ENCODE measurements at places on chromosomes 16 and 17.
A peak's percentile ranks its signal among the peaks of the same experiment; 100 is the strongest.

DNA sequence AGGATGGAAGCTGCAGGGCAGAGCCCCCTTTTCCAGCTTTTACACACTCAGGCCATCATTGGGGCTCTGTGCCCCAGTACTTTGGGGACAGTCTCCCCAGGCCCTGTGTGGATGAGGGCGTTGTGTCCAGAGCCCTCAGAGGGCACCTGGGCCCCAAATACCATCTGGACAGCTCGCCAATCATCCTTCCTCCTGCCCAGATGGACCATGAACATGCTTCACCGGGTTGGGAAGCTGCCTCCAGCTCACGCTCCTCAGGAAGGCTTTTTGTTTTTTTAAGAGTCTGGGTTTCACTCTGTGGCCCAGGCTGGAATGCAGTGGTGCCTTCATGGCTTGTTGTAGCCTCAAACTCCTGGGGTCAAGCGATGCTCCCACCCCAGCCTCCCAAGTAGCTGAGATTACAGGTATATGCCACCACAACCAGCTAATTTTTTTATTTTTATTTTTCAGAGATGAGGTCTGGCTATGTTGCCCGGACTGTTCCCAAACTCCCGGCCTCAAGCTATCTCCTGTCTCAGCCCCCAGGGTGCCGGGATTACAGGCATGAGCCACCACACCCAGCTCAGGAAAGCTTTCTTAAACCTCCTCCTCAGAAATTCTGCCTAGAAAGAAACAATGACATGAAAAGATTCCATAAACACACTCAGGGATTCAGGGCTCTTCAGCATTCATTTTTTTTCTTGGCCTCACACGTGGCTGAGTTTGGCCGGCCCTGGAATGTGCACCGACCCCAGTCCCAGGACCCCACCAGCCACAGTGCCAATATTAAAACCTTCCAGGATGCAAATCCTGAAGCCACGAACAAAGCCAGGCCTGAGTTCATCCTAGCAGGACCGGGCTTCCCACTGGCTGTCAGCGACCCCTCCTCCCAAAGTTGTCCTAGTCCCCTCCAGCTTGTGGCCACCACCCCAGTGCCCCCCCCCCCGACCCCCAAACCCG is 27.4 kb upstream of the ZNF423 start:
- DNase-seq = no peak

GRCh38 chr16:89046491-89046890 is 47.2 kb upstream of the ACSF3 start:
- no peak for DNase-seq

GRCh38 chr16:80627108-80627507 is 86.3 kb downstream of the DYNLRB2 start:
- DNase-seq = no peak

DNA sequence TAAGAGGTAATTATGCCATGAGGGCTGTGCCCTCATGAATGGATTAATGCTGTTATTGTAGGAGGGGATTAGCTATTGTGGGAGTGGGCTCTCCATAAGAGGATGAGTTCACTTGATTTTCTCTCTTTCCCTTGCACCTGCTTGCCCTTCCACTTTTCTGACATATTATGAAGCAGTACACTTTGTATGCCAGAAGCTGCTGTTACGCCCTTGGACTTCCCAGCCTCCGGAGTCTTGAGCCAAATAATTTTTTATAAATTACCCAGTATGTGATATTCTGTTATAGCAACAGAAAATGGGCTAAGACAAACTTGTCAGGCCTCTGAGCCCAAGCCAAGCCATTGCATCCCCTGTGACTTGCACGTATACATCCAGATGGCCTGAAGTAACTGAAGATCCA is 38.4 kb downstream of the PSMD12 start:
- no peak for DNase-seq

DNA sequence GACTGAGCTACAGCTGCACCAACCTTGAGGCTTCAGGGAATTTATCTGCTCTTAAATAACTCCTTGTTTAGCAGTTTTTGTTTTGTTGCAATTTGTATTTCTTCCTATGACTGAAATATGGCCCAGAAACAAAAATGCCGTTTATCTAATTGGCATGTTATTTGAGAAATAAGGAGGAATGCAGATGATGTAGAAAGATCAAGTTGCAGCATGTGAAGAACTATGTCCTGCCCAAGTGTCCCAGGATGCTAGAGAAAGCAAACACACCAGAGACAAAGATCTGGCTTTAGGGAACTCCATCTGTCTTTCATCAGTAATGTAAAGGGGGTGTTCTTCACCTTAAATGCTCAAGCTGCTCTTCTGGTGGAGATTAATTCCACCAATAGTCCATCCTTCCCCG is 29.7 kb downstream of the USP31 start:
- no peak for DNase-seq

GRCh38 chr17:73801455-73802100 is 157.3 kb upstream of the SDK2 start:
- DNase-seq = peak; percentile 41

DNA sequence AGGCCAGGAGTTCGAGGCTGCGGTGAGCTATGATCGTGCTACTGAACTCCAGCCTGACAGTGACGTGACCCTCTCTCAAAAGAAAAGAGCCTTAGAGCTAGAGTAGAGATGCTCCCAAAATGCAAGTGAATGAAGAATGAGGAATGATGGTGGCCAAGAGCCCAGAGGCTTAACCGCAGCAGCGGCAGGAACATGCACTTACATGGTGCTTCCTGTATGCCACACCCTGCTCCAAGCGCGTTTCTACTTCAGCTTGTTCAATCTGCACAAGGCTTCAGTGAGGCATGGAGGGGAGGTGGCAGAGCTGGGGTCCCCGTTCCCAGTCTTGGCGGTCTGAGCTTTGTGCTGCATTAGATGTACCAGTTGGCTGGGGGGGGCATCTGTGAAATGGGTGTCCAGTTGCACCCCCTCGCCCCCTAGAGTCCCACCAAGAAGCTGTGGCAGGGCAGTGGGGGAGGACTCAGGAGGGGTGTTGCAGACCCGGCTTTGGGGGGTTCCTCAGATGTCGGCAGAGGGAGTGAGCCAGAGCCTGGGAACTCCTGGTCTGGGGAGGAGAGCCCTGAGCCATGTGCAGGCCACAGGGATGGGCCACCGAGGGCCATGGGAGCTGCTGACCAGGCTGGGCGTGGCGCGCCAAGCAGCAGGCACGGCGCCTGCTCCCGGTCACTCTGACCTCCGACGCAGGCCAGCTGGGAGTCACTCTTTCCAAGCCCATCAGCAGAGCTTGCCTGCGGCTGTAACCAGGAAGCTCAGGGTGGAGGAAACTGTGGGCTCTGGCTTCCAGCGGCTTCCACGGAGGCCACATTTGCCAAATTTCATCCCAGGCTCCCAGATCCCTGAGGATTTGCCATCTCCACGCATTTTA is 260.1 kb downstream of the PARN start:
- no peak for DNase-seq

GRCh38 chr17:57001541-57001940 is 23.6 kb downstream of the SCPEP1 start:
- DNase-seq = no peak

- no peak for DNase-seq
Observed at GRCh38 chr16:88055356-88055755, 104.1 kb downstream of the BANP start.

GRCh38 chr17:55301521-55302406 is 37.0 kb downstream of the HLF start:
- no peak for DNase-seq

DNA sequence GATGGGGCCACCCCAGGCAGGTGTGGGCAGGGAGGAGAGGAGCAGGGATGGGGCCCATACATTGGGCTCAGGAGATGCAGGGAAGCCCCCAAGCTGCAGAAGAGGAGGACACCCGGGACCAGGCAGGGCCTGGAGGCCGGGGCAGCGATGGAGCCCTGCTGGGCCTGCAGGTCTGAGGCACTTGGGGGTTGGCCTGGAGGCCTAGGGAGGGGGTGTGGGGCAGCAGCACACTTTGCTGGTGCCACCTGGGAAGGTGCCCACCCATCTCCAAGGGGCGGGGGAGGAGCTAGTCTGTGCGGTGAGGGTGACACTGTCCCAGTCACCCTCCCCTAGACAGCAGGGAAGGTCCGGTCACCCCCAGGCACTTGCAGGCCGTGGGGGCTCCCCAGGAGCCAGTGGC is 6.4 kb upstream of the CCDC57 start:
- no peak for DNase-seq

GRCh38 chr16:48203974-48204824 is 39.9 kb upstream of the LONP2 start:
- no peak for DNase-seq

GRCh38 chr17:64277831-64278562 is 14.9 kb upstream of the TEX2 start:
- DNase-seq = no peak

DNA sequence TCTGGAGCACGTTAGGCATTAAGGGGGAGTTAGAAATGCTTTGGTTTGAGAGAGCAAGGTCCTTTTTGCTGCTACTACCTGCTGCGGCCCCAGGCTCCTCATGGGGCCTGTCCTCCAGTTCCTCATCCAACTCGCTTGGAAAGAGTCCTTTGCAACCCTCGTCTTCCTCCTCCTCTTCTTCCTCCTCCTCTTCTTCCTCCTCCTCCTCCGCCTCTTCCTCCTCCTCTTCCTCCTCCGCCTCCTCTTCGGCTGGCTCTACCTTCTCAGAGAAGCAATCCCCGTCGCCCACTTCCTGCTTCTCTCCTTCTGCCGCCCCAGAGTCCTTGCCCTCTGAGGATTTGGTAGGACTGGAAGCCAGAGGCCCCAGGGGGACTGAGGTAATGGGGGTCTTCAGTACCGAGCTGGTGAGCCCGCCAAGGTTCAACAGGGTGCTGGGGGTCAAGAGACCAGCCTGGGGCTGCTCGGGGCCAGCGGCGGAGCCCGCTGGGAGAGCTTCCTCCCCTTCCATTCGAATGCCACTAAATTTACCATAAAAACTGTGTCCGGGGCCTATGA is 89.3 kb downstream of the ZFHX3 start:
- no peak for DNase-seq

GRCh38 chr17:17725752-17726457 is 44.6 kb downstream of the RAI1 start:
- DNase-seq = no peak

GRCh38 chr17:30954046-30954830 is 16.6 kb upstream of the RNF135 start:
- DNase-seq = no peak

DNA sequence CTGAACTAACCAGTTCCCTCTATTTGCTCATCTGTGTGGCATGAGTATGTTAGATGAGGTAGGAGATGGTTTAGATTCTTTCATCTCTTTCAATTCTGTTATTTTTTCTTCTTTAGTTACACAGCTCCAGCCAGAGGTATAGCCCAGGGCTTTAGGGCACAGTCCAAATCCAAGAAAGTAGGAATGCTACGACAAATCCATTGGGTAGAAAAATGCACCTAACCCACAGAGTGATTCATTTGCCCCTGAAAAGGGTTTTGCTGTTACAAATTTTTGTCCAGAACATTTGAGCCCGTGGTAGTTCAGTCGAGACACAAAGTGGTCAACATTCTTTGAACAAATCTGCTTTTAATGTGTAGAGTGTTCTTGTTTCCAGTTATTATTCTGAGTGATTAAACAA is 250.7 kb downstream of the HS3ST3A1 start:
- no peak for DNase-seq

GRCh38 chr16:69589434-69590269 is 23.9 kb downstream of the NFAT5 start:
- DNase-seq = no peak

GRCh38 chr17:42522263-42522790 is 13.7 kb upstream of the NAGLU start:
- DNase-seq = no peak

- no peak for DNase-seq
Observed at GRCh38 chr17:77700165-77700881, 258.2 kb upstream of the TNRC6C start.

GRCh38 chr17:56521414-56522141 is 71.9 kb upstream of the NOG start:
- DNase-seq = no peak

DNA sequence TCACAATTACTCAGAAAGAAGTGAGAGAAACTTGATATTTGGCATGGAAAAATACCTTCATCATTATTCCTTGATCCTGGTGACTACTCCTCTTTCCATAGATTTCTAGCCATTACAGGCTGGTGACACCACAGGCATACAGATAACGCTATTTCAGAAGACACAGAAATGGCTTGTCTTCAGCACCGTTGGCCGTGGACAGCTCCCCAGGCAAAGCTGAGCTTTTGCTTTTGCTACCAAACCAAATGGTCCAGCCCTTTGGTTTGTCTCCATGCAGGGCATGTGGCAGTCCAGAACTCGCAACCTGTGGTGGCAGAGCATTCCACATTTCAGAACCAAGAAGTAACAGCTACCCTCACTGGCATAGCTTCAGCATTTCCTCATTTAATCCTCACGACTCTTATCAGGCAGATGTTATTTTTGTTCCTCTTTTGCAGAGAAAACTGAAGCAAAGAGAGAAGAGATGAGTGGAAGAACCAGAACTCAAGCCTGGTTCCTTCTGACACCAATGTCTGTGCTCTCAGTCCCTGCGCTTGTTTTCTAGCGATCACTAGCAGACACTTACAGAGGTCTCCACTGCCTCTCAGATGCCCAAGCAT is 55.5 kb downstream of the HS3ST4 start:
- DNase-seq = no peak

DNA sequence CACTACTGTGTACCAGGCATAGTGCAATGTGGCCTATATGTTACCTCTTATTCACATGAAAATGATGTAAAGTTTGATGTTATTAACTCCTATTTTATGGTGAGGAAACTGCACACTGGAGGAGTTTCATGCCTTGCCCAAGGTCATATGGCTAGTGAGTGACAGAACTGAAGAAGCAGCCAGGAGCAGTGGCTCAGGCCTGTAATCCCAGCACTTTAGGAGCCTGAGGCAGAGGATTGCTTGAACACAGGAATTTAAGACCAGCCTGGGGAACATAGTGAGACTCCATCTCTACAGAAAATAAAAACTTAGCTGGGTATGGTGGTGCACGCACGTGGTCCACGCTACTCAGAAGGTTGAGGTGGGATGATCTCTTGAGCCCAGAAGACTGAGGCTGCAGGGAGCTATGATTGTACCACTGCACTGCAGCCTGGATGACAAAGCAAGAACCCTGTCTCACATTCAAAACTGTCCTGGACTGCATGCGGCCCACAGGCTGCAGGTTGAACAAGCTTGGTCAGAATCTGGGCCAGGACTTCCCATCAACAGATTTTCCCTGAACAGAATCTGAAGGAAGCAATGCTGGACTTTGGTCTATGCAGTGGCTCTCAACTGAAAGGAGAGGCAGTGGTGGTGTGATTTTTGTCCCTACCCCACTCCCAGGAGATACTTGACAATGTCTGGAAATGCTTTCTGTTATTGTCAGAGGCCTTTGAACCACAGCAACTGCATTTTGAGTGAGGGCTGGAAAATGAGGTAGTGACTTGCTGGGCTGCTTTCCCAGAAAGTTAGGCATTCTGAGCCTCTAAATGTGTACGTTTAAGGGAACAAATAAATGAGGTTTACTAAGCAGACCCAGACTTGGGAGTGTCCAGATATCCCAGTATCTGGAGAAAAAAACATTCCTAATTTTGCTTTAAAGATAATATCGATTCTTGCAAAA is 479.5 kb downstream of the TMEM114 start:
- DNase-seq = no peak

GRCh38 chr17:55783684-55784245 is 32.9 kb downstream of the PCTP start:
- DNase-seq = no peak

Data from NCI-H2081 treated with DMSO at 0.1 percent for 48 hours (cell line).